ENCODE measurements at places on chromosomes 11 and 22. TPM values are rescaled to one million over a fixed set of nuclear protein-coding genes. Genes with fewer than 3 reads are reported as not detected.

The GLB1L2 gene
- total RNA-seq, result 2.3 TPM

The TUT1 gene
- total RNA-seq, result 28.2 TPM

The PHOX2A gene
- total RNA-seq, result not detected

The PNPLA2 gene
- 83.3 TPM for total RNA-seq

The KCNJ5 gene
- total RNA-seq, result not detected

The LRRC32 gene
- 2.7 TPM for total RNA-seq

The FAM83F gene
- 0.12 TPM for total RNA-seq

The VPREB1 gene
- total RNA-seq, result not detected

The KRTAP5-8 gene
- total RNA-seq, result 0.19 TPM

The NNMT gene
- total RNA-seq, result not detected

The RTCB gene
- 46.5 TPM for total RNA-seq

The HSPB2 gene
- not detected for total RNA-seq

The MMP8 gene
- total RNA-seq, result not detected

The SOX10 gene
- not detected for total RNA-seq

The SRSF8 gene
- total RNA-seq, result 42.3 TPM

The SIK3 gene
- 41.6 TPM for total RNA-seq

The KRTAP5-11 gene
- total RNA-seq, result not detected

The MOGAT2 gene
- total RNA-seq, result not detected

The KRTAP5-9 gene
- not detected for total RNA-seq

The CCDC87 gene
- total RNA-seq, result 0.07 TPM

The C11orf86 gene
- not detected for total RNA-seq

The CEP126 gene
- 0.60 TPM for total RNA-seq

The OR51D1 gene
- total RNA-seq, result not detected

The PDGFD gene
- total RNA-seq, result not detected

The C11orf65 gene
- total RNA-seq, result 1.4 TPM

The ANO5 gene
- total RNA-seq, result not detected

The SYT8 gene
- not detected for total RNA-seq

The NFAM1 gene
- total RNA-seq, result 0.05 TPM

The MRGPRE gene
- not detected for total RNA-seq

The SGSM1 gene
- 0.10 TPM for total RNA-seq

The BLID gene
- not detected for total RNA-seq

The XRRA1 gene
- 7.3 TPM for total RNA-seq

The PNPLA5 gene
- total RNA-seq, result not detected

The OR51B2 gene
- not detected for total RNA-seq

The INS gene
- not detected for total RNA-seq

The ACRV1 gene
- total RNA-seq, result not detected

The STARD10 gene
- 11.1 TPM for total RNA-seq

The BCO2 gene
- total RNA-seq, result 1.9 TPM

The UPK3A gene
- total RNA-seq, result not detected

The C22orf31 gene
- not detected for total RNA-seq

The ANO3 gene
- total RNA-seq, result not detected

The SYCE3 gene
- total RNA-seq, result not detected
